ENCODE measurements at places on chromosomes 3 and 15. TPM values are rescaled to one million over a fixed set of nuclear protein-coding genes. Genes with fewer than 3 reads are reported as not detected.

- H3K27me3 ChIP-seq = no peaks in the 10 kb centered on the region
- H3K4me3 ChIP-seq = no peak overlapping the region
- H3K36me3 ChIP-seq = no peaks in the 10 kb centered on the region
- H3K27ac ChIP-seq = no peak overlapping the region
- DNase-seq = no peak
Observed at GRCh38 chr3:124163689-124164088, 171.8 kb upstream of the ROPN1 start.

- DNase-seq = no peak
- H3K4me1 ChIP-seq = peaks cover 88% of the 10 kb centered on the region
- H3K27ac ChIP-seq = peak overlapping the region; percentile 81
- H3K36me3 ChIP-seq = no peaks in the 10 kb centered on the region
- H3K4me3 ChIP-seq = no peak overlapping the region
Observed at GRCh38 chr3:172320468-172320867, 127.8 kb downstream of the GHSR start.

DNA sequence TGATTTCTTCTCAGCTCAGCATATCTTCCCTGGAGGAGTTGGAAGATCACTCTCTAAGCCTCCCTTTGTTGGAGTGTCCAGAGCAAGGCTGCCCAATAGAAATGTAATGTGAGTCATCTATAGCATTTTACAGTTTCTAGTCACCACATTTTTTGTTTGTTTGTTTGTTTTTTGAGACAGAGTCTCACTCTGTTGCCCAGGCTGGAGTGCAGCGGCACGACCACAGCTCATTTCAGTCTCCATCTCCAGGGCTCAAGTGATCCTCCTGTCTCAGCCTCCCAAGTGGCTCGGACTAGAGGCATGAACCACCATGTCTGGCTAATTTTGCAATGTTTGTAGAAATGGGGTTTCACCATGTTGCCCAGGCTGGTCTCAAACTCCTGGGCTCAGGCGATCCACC, 21.3 kb downstream of the KLHL6 start:
- DNase-seq = no peak
- no peak overlapping the region for H3K27ac ChIP-seq
- H3K27me3 ChIP-seq = no peaks in the 10 kb centered on the region
- H3K4me3 ChIP-seq = no peak overlapping the region

DNA sequence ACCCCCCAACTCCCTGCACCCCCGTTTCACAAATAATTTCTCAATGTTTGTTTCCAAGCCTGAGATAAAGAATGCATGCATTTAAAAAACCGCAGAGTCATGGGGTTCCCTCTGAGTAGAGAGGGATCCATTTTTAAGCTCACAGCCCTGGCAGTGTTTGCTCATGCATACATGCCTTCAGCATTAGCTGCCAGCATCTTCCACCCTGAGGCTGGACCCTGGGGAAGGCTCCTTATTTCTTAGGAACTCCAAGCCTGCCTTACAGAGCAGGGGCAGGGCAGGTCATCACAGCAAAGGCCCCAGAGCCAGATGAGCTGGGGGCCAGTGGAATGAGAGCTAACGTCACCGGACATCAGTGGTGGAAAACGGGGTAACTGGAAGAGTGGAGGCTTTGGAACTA, 31.3 kb downstream of the TLE3 start:
- no peak for DNase-seq
- no peaks in the 10 kb centered on the region for H3K27me3 ChIP-seq

Gene C3orf49
- not detected for total RNA-seq

All from gastrocnemius medialis (tissue), 4 donors.